ENCODE measurements at places on chromosomes 2 and 18.
A peak's percentile ranks its signal among the peaks of the same experiment; 100 is the strongest.

DNA sequence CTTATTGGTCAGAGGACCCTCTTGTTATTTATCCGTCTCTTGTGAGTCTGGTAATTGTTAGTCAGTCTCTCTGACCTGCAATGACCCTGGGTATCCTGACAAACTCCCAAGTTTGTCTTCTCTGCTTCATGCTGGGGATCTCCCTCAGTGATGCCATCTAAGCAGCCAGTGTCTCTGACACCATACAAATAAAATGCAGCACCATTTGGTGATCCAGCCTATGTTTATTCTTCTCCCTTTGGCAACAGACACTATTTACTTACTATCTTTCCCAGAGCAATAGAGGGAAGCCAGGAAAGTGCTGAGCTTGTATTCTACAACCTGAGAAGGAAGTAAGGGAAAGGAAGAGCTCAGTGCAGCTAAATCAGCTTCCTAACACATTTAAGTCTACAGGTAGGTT, 15.9 kb downstream of the SERPINE2 start:
- no peak for DNase-seq

GRCh38 chr2:145076085-145076484, 556.2 kb upstream of the ZEB2 start:
- DNase-seq, result no peak

DNA sequence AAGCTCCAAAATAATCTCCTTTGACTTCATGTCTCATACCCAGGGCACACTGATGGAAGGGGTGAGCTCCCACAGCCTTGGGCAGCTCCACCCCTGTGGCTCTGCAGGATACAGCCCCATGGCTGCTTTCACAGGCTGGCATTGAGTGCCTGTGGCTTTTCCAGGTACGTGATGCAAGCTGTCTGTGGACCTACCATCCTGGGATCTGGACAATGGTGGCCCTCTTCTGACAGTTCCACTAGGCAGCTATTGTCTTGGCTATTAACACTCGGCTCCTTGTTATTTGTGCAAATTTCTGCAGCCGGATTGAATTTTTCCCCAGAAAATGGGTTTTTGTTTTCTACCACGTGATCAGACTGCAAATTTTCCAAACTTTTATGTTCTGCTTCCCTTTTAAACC, 634.2 kb downstream of the TSN start:
- DNase-seq, result no peak

GRCh38 chr2:207328944-207329386, 163.2 kb upstream of the KLF7 start:
- DNase-seq, result no peak

DNA sequence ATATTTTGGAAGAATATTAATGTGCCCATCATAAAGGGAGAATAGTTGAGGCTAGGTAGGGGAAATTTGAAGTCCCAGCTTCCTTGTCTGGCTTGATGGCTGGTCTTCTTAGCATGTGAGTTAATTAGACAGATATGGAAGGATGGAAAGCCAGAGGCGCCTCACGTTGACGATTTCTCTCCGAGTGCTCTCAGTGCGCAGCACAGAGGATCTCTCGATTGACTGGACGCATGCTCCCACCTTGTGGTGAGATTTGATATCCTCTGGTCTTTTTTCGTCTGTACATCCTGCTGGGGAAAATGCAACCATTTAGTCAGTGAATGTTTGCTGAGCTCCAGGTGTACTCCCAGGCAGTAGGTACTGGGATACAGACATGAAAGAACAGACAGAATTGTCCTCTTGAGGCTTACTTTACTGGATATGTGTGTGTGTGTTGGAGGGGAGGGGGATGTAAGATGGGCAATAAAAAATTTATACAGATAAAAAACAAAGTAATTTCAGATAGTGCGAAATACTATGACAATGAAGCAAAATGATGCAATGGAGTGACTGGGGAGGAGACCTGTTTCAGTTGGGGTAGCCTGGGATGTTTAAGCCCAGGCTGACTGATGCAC, 66.9 kb upstream of the ZNG1B start:
- peak; percentile 41 for DNase-seq

DNA sequence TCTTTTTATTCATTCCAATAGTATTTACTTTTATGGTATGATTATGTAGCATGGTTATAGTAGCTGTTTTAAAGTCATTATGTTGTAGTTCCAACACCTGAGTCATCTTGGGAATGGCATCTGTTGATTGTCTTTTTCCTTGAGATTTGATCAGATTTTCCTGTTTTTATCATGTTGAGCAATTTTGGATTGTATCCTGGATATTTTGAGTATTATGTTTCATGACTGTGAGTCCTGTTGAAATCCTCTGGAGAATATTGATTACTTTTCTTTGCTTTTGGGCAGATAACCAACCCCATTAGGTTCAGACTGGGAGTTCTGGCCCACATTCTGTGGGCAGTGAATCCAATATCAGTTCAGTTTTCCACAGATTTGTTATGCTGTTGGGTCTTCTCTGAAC, 163.2 kb upstream of the SPRED2 start:
- DNase-seq, result no peak

- DNase-seq, result no peak
These were observed 7.9 kb downstream of the INPP4A start for GRCh38 chr2:98452396-98453027.

GRCh38 chr2:39433586-39434195, 3.4 kb downstream of the MAP4K3 start:
- no peak for DNase-seq

GRCh38 chr2:71453404-71454220, at the start of gene DYSF:
Gene DYSF (plus strand): TSS chr2:71453561.
- no peak for DNase-seq

Data from stimulated activated CD8-positive, alpha-beta memory T cell treated with anti-CD3 and anti-CD28 coated beads, Interleukin-12 subunit alpha, Interleukin-12 subunit beta, amount 100 ng/mL, for 1 hour (primary cell).